ENCODE measurements at places on chromosomes 6 and 20.

GRCh38 chr6:137216106-137216505, 3.1 kb downstream of the IFNGR1 start:
- no peak for DNase-seq

DNA sequence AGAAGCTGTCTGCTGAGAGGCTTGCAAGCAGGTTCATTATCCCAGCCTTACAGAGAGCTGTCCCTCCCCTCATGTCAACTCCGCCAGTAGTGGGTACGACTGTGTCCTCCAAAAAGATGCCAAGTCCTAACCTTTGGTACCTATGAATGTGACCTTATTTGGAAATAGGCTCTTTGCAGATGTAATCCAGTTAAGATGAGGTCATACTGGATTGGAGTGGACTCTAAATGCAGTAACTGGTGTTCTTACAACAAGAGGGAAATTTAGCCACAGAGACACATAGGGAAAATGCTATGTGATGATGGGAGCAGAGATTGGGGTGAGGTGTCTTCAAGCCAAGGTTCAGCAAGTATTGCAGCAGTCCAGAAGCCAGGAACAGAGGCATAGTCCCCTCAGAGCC, 90.8 kb upstream of the FOXP4 start:
- DNase-seq, result no peak

DNA sequence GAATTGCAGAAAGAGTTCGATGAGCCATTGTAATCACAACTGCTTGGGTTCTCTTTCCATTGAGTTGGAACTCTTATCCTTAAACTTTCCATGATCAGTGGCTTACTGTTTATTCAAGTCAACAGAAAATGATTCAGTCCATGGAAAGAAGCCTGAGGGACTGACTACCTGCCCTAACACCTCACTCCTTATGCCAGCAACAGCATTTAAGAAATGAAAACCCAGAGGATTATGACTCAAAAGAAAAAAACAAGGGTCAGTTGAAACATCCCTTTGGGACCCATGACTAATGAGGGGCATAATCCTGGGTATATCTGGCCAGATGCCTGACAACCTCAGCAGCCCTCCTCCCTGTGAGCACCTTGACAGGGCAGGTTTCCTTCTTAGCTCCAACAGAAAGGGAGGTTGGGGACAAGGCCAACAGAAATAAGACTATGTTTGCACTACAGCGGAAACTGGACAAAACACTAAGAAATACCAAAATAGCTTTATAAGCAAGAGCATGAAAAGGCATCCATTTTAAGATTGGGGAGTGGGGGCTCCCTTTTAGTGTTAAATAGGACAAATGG, 106.7 kb downstream of the MAP3K5 start:
- DNase-seq, result no peak

- DNase-seq, result no peak
Observed at GRCh38 chr6:130105996-130106704, 87.8 kb downstream of the L3MBTL3 start.

DNA sequence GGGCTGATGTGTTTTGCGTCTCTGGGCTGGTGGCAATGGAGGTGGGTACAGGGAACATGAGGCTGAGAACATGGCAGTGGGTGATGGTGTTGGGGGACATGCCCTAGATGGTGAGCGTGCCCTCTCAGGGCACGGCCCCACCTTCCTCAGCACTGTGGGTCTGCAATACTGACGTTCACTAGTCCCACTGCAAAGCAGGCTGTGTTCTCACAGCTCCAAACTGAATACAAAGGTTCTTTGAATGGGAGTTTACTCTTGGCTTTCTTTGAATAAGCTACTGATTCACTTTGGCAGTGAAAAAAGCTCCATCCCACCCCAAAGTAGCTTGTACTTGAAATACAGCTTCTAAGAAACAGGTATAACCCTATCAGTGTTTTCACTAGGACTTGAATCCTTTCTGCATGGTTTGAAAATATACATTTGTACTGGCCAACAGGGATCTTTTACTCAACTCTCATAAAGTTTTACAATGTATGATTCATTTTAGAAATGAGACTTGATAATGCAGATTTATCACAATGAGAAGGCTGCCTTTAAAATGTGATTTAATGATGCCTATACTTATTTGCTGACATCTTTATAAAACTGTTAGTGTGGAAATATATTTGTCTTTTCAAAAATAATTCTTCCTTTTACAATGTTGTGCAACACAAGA, 400.7 kb downstream of the ZFAND3 start:
- no peak for DNase-seq
